ENCODE measurements at places on chromosomes 3 and 15.

- DNase-seq, result no peak
These were observed 237.4 kb upstream of the UMPS start for GRCh38 chr3:124492824-124493223.

DNA sequence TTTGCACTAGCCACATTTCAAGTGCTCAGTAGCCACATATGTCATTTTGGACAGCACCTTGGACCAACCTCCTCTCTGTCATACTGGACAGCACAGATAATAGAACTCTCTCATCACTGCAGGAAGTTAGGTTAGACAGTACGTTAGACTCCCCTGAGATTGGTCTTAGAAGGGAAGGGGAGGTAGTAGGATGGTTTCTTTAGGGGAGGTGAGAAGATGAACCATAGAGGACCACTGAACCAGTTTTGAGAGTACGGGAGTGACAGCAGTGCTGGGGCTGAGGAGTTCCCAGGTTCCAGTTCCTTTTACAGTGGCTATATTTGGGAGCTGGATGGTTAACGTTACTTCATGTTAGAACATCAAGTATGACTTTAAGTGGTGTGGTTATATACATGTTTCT lies 7.8 kb downstream of the LRCH3 start:
- no peak for DNase-seq

DNA sequence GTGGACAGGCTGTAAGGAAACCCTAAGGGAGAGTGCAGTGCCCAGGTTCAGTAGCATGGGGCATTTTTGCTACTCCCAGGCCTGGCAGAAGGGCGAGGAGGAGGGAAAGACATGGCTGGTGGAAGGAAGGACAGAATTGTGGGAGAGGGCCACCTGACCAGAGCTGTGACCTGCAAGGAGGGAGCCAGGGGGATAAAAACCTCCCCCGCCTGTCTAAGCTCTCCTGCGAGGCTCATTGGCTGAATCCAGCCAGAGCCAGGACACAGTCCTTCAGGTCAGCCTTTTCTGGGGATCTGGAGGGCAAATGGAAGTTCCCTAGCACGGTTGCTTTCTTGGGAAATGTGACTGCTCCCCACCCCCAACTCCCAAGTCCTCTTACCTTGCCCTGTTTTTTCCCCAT lies 13.3 kb upstream of the ANKDD1A start:
- no peak for DNase-seq

- no peak for DNase-seq
These were observed 48.8 kb upstream of the MRPS22 start for GRCh38 chr3:139295040-139295439.

- DNase-seq, result no peak
These were observed 221.5 kb downstream of the P3H2 start for GRCh38 chr3:189899186-189899585.

GRCh38 chr3:48042071-48042760 lies 26.0 kb upstream of the MAP4 start:
- DNase-seq, result no peak

GRCh38 chr3:9345041-9345440 lies 17.8 kb upstream of the THUMPD3 start:
- DNase-seq, result no peak
